ENCODE measurements at places on chromosomes 7 and 10.
A peak's percentile ranks its signal among the peaks of the same experiment; 100 is the strongest.

DNA sequence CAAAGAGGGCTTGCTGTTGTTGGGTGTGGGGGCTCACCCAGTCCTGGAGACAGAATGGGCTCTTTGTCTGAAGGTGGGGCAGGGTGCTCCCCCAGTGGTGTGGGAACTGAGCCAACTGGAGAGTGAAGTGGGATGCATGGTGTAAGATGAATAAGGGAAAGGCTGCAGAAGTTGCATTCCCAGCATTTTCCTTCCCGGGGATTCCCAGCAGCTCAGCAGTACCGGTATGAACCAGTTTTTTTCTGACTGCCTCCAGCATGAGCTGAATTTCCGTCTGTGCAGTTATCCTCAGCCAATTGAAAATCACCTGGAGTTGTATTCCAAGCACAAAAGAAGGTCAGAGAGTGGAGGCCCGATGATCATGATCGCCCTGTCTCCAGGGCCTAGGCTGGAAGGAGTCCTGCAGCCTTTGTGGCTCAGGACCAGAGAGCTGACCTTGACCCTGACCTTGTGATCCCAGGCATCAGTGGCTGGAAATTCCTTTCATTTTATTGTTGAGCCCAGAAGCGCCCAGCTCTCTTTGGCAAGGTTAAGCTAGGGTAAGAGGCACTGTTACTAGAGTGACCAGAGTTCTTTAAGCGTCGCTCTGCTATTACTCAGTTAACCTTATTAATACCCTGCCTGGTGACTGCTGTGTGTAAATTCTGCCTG lies 33.4 kb downstream of the OGDH start:
- DNase-seq, result peak; percentile 38

DNA sequence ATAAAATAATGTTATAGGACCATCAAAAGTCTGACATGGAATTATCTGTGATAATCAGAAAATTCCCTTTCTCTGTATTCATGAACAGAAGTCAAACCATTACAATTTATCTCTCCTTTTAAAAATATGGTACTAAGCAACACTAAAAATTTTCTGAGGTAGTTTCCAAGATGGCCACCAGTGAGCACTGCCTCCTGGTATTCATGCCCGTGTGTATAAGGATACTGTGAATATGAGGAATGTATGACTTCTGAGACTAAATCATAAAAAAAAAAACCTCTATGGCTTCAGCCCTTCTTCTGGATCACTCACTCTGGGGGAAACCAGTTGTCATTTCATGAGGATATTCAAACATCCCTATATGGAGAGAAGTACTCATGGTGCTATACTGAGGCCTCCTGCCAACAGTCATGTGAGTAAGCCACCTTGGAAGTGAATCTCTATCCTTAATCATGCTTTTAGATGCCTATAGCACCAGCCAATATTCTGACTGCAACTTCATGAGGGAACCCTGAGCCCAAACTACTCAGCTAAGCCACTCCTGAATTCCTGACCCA lies 41.1 kb downstream of the SIRT1 start:
- DNase-seq, result no peak

DNA sequence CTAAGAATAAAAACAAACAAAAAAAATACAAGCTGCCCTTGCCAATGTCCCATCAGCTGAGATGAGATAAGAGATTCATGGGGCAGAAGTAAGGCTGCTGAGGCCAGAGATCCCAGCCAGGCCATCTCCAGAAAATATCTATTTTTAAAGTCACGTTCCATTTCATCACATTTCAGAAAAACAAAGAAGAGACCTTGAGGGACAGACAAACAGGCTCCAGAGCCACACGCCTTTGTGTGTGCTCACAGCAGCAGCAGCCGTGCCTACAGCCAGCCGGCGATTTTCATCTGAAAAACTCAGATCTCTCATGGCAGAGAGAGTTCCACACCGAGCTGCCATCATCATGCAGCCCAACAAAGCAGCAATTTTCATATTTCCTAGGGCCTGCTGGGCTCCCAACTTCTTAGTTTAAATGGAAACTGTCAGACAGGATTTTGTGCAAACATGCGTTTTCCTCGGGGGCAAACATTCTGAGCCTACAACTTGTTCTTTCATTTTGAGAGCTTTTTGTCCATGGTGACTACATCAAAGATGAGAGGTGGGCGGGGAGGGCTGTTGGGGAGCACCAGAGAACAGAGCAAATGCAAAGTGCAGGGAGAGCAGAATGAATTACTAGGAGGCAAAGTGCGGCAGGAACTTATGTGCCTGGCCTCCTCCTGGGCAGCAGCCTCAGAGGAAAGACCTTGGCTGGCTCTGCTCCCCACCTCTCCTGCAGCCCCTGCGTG lies 38.8 kb downstream of the DLG5 start:
- DNase-seq, result no peak

- no peak for DNase-seq
Observed at GRCh38 chr7:25720427-25720826, 431.6 kb upstream of the NFE2L3 start.

Measured in iPS DF 19.7 (cell line).